ENCODE measurements at places on chromosomes 2 and 18. TPM values are rescaled to one million over a fixed set of nuclear protein-coding genes. Genes with fewer than 3 reads are reported as not detected.
A peak's percentile ranks its signal among the peaks of the same experiment; 100 is the strongest.

GRCh38 chr18:62578980-62579511, 56.2 kb downstream of the ZCCHC2 start:
- H3K27me3 ChIP-seq = no peaks in the 10 kb centered on the region
- no peak overlapping the region for H3K27ac ChIP-seq
- no peak overlapping the region for H3K4me3 ChIP-seq
- DNase-seq = no peak
- no peaks in the 10 kb centered on the region for H3K36me3 ChIP-seq

GRCh38 chr18:52903857-52904256, 563.9 kb downstream of the DCC start:
- no peak overlapping the region for H3K27ac ChIP-seq
- DNase-seq = peak; percentile 73
- no peaks in the 10 kb centered on the region for H3K27me3 ChIP-seq
- no peaks in the 10 kb centered on the region for H3K36me3 ChIP-seq
- H3K4me1 ChIP-seq = no peaks in the 10 kb centered on the region
- no peak overlapping the region for H3K4me3 ChIP-seq

DNA sequence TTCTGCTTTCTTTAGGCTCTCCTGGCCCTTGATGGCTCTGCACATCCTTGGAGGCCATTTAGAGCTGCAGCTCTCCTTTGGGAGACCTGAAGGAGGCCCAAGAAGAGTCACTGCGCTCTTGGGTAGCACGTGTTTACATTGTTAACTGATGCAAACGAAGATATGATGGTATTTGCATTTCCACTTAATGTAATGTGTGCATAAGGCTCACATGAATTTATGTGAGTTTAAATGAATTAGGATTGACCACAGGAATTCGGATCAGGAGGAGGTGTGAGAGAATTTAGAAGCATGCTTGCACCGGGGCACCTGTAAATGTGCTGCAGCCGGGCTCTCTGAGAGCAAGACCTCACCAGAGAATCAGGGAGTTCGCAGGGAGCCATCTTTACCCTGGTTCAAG, 7.5 kb downstream of the SH3RF3 start:
- peaks cover 34% of the 10 kb centered on the region for H3K4me1 ChIP-seq
- H3K36me3 ChIP-seq = no peaks in the 10 kb centered on the region
- DNase-seq = no peak
- no peak overlapping the region for H3K27ac ChIP-seq
- peaks cover 40% of the 10 kb centered on the region for H3K27me3 ChIP-seq

DNA sequence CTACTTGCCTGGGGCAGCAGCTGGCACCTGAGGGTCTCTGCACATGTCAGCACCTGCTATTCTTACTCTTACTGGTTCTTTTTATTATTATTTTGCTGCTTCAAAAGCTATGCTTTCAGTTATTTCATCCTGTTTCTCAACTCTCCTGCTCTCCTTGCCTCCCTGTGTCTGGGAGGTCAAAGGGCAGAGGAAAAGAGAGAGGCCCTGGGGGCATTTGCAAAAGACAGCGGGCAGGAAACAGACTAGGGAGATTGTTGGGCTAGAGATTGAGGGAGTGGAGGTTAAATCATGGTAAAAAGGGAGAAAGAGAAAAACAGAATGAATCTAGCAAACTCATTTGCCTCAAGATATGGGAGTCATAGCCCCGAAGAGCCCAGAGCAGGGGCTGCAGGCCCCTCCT, 21.1 kb upstream of the RPL31 start:
- peaks cover 18% of the 10 kb centered on the region for H3K4me1 ChIP-seq
- no peak overlapping the region for H3K4me3 ChIP-seq
- no peaks in the 10 kb centered on the region for H3K27me3 ChIP-seq

DNA sequence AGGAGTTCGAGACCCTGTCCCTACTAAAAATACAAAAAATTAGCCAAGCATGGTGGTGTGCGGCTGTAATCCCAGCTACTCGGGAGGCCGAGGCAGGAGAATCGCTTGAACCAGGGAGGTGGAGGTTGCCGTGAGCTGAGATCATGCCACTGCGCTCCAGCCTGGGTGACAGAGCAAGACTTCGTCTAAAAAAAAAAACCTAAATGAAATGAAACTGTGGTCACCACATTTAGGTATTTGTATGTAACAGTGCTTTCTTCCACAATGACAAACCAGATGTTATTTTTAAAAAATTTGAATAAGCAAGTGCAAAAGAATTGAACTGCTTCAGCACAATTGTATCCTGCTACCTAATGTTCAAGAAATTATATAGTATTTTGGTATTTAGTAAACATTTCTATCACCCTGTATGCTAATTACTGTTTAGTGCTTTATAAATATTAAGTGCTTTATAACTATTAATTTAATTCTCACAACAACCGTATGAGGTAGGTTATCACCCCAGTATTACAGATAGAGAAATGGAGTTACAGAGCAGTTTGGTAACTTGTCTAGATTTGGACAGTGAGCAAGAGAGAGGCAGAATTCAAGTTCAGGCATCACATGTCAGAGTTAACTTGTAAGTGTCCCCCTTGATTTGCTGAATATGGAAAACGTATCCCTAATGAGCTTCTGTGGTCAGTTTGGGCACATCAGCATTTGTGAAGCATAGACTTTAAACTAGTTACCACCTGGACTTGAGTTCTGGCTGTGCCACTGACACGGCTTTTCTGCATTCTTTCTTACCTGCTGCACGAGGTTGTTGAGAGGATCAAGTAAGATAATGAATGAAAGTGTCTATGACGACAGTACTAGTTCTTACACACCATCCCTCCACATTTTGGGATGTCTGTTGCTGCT, 14.4 kb downstream of the PHLPP1 start:
- DNase-seq = no peak
- H3K27ac ChIP-seq = no peak overlapping the region
- H3K4me1 ChIP-seq = no peaks in the 10 kb centered on the region

GRCh38 chr2:112273349-112273748, 2.0 kb upstream of the ZC3H6 start:
- H3K4me3 ChIP-seq = no peak overlapping the region
- peak overlapping the region; percentile 42 for H3K27ac ChIP-seq
- no peaks in the 10 kb centered on the region for H3K27me3 ChIP-seq
- peaks cover 24% of the 10 kb centered on the region for H3K4me1 ChIP-seq

DNA sequence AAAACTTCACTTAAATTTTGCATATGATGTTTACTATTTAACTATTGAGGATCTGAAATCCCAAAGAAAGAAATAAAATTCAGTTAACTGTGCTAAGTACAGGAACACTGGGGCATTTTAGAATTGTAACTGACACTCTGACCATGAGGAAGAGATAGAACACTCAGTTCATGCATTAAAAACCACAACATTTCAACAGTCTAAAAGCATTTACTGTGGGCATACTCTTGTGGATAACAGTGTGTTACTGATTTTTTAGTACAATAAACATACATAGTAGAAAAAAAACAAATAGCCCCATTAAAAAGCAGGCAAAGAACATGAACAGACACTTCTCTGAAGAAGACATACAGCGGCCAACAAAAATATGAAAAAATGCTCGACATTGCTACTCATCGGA, 1122.7 kb upstream of the PIK3C3 start:
- H3K4me1 ChIP-seq = no peaks in the 10 kb centered on the region
- H3K36me3 ChIP-seq = no peaks in the 10 kb centered on the region
- DNase-seq = no peak

- H3K4me3 ChIP-seq = no peak overlapping the region
- H3K27ac ChIP-seq = no peak overlapping the region
- no peak for DNase-seq
- H3K4me1 ChIP-seq = no peaks in the 10 kb centered on the region
- peaks cover 12% of the 10 kb centered on the region for H3K36me3 ChIP-seq
Measured at GRCh38 chr2:152730591-152731333, 12.3 kb downstream of the ARL6IP6 start.

- H3K27me3 ChIP-seq = no peaks in the 10 kb centered on the region
- no peaks in the 10 kb centered on the region for H3K36me3 ChIP-seq
- no peak for DNase-seq
- peaks cover 5% of the 10 kb centered on the region for H3K4me1 ChIP-seq
Measured at GRCh38 chr2:1972948-1973347, 228.6 kb upstream of the PXDN start.

DNA sequence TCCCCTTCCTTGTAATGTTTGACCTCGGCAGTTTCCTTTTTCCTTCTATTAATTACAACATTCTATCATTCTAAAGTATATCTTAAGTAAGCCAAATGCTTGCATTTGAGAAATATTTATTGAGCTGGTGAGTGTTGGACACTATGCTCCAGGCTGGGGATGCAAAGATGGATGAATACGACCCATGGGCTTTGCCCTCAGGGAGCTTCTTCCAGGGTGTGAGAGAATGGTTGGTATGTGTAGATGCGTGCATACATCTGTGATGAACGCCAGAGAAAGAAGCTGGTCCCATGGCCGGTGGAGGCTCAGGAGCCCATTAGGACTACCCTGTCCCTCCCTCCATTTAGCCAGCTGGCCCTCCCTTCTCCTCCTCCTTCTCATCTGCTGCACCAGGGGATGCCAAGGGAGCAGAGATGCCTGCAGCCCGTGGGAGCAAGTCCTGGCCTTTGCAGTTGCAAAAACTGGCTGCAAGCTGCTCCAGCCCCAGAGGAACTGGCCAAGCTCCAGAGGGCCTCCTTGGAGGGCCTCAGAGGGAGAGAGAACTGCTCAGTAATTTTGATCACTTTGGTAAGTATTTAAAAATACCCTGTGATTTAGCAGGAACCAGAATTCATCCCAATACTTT, 65.7 kb upstream of the FOSL2 start:
- no peaks in the 10 kb centered on the region for H3K36me3 ChIP-seq
- peaks cover 31% of the 10 kb centered on the region for H3K4me1 ChIP-seq
- no peak overlapping the region for H3K4me3 ChIP-seq
- DNase-seq = no peak
- no peaks in the 10 kb centered on the region for H3K27me3 ChIP-seq
- no peak overlapping the region for H3K27ac ChIP-seq

The STEAP3 gene
- total RNA-seq = 1.2 TPM

The CXCR1 gene
- total RNA-seq = not detected

The ADAM23 gene
- 17.2 TPM for total RNA-seq

The IL1R1 gene
- 1.7 TPM for total RNA-seq
